ENCODE measurements at places on chromosomes 5 and 9.

DNA sequence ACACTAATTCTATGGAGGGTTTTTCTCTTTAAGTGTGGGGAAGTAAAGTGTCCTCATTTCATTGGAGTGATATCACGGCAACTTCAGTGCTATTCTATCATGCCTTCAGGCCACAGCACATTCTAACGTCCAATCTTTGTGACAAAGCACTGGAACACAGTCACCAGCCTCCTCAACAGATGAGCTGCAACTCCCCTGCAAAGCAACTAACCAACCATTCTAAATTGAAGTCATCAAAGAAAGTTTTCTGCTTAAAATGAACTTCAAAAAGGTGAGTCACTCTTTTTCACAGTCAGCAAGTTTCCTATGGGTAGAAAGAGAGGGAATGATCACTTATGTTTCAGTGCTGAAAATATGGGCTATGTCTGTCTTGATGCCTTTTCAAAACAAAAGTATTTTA is 190.8 kb downstream of the ELAVL2 start:
- no peak for DNase-seq

DNA sequence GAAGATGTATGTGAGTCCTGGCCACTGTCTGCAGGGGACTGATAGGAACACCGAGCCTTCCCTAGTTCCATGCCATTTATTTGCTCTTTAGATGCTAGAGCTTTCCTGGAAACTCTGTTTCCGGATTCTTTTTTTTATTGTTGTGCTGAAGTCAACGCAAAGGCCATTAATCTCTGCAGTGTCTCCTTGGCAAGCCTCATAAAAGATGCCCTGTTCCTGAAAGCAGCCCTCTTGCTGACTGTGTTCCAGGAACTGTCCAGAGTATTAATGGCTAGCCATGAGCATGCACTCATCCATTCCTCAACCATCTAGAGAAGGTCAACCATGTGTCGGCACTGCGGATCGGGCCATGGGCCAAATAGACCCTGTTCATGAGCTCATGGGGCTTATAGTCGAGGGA is 42.9 kb upstream of the SMAD5 start:
- no peak for DNase-seq

- no peak for DNase-seq
Measured at GRCh38 chr9:69867081-69867814, 46.6 kb downstream of the CFAP95 start.

DNA sequence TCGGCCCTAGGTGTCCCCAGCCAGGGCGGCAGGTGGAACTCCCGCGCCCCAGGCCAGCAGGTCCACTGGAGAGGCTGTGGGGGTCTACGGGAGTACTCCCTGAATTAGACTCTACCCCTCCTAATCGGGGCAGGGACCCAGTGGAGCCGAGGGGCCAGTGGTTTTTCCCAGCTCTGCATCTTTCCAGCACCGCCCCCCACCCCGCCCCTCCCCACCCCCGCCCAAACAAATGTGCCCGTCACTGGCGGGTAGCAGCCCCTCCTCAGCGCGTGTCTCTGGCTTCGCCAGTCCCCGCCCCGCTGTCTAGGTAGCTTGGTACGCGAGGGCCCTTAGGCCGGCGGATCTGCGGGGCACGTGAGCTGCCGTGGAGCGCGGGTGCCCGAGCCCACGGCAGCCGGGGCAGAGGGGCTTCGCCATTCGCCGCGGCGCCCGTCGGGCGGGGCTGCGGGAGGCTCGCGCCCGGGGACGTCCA is 7.0 kb downstream of the UNC5A start:
- no peak for DNase-seq

DNA sequence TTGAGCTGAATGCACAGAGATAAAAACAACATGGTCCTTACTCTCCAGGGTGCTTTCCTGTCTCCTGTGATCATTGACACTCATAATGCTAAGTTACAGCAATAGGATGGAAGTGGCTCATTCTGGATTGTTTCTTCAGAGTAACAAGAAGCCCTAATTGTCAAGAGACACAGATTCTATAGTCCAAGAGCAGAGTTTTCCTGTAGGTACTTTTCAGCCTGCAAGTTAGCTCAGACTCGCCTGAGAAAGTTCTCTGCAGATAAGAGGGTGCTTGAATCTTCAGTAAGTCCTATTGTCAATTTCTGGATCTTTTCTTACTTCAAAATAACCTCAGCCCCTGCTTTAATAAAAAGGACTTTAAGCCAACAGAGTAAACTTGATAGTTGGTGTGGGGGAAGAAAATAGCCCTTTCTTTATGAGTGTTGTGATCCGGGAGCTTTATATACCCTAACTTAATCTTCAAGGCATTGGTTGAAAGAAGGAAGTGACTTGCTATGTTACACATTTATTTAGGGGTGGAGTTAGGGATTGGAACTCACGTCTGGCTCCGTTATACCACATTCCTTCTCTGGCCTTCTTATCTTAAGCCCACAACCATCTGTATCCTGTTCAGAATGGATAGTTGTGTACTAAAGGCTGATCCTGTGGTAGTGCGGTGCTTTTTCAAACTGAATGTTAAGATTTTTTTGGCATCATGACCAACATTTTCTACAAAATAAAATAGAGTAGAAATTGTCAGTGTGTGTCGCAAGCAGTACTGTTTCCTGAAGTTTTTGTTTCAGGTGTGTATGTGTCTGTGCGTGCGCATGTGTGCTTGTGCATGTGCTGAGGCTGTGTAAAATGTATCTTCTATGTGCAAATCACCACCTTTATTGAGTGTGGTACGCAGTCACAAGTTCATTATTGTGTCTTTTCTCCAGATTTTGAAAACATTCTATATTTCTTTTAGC is 173.9 kb downstream of the WDR70 start:
- no peak for DNase-seq

DNA sequence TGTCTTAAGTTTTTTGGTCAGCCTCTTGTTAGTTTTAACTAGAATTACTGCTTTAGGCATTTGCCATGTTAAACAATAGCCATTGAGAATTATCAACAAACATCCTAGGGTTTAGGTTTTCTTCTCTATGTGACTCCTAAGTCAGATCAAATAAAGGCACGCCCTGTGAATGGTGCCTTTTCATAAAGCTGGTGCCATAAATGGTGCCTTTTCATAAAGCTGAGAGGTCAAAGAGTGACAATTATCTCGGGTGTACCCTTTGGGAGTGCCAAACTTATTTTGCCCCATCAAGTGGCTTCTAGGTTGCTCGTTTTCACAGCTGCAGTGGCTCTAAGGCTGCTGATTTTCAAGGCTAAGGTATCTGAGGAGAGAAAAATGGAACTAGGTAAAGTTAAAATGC is 391.6 kb downstream of the DMRTA1 start:
- DNase-seq, result no peak

DNA sequence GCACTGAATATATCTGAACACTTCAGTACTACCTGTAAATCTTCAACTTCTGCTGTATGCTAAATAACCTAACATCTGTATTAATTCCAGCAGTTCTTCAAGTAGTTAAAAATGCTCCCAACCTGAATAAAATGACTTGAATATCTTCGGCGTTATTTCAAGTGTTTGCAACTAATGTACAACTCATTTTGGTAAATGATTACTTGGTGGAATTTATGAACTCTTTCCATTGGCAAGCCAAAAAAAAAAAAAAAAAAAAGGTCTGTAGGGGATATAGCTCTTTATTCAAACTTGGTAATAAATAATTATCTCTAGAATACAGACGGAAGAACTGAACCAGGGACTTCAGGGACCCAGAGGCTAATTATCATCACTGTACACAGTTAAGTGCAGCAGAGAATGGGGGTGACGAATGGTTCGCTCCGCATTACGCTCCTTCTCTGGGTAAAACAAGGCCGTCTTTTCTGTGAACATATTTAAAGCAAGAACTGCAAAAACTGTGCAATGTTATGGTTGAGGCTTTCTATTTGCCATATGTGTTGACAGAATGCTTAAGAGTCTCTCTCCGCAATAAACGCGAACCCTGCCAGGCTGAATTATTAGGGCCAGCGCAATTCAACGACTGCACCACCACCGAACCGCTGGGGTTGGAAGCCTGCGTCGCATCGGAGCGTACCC is 1.9 kb upstream of the ERBIN start:
- DNase-seq, result no peak

DNA sequence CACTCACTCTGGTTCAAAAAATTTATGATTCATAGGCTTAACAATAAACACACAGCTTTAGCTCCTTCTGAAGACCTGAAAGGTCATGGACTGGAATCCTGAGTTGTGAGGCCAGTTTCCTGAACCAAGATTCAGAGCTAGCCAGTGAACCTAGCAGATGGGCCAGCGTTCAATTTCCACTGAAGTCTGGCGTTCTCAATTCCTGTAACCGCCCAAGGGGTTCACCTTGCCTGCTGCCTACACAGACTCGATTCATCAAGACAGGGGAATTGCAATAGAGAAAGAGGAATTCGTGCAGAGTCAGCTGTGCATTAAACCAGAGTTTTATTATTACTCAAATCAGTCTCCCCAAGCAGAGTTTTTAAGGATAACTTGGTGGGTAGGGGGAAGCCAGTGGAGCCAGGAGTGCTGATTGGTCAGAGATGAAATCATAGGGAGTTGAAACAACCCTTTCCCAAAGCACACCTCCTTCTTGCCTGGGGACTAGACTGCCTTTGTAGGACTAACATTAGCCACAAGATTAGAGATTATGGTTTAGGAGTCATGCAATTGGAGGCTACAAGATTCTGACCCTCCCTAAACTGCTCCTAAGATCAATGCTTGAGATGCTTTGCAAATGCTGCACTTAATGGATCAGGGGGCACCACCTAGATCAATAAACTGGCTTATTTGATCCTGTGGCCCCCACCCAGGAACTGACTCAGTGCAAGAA is 117.5 kb upstream of the SHB start:
- no peak for DNase-seq

- DNase-seq, result no peak
Measured at GRCh38 chr9:14198841-14199455, 115.0 kb downstream of the NFIB start.

GRCh38 chr5:6831678-6832671 is 118.7 kb downstream of the TENT4A start:
- DNase-seq, result no peak

GRCh38 chr5:23451156-23451555 is 56.3 kb upstream of the PRDM9 start:
- DNase-seq, result no peak

DNA sequence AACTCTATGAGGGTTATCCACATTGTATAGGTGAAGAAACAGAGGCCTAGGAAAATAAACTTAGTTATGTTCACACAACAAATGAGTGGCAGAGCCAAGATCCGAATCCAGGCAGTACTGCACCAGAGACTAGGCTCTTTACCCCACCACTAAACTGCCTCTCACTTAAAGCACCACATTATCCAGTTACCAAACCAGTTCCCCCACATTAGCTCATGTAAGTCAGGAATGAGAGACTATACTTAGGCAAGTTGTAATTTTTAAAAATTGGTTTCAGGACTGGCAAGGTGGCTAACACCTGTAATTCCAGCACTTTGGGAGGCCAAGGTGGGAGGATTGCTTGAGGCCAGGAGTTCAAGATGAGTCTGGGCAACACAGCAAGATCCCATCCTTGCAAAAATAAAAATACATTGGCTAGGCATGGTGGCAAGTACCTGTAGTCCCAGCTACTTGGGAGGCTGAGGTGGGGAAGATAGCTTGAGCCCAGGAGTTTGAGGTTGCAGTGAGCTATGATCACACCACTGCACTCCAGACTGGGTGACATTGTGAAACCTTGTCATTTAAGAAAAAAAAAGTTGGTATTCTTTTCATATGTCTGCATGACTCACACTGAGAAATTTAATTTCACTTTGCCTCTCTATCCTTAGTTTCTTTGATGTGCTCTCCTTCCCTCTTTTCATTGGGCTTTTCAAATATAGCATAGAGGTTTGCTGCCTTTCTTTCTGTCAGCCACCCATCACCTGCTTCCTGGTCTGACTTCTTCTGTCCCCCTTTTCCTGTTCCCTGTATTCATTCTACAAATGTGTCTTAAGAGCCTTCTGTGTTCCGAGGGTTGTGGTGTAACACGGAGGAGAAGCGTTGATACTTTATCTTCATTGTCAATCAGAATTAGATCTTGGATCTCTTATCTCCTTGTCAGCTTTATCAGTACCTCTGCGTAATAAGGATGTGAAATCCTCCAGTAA is 64.7 kb downstream of the ERMP1 start:
- DNase-seq, result no peak

GRCh38 chr5:39100851-39101396 is 26.7 kb upstream of the RICTOR start:
- DNase-seq, result no peak

Data from activated CD8-positive, alpha-beta memory T cell treated with anti-CD3 and anti-CD28 coated beads for 4 hours (primary cell).